ENCODE measurements at places on chromosomes 12 and 14. TPM values are rescaled to one million over a fixed set of nuclear protein-coding genes. Genes with fewer than 3 reads are reported as not detected.

DNA sequence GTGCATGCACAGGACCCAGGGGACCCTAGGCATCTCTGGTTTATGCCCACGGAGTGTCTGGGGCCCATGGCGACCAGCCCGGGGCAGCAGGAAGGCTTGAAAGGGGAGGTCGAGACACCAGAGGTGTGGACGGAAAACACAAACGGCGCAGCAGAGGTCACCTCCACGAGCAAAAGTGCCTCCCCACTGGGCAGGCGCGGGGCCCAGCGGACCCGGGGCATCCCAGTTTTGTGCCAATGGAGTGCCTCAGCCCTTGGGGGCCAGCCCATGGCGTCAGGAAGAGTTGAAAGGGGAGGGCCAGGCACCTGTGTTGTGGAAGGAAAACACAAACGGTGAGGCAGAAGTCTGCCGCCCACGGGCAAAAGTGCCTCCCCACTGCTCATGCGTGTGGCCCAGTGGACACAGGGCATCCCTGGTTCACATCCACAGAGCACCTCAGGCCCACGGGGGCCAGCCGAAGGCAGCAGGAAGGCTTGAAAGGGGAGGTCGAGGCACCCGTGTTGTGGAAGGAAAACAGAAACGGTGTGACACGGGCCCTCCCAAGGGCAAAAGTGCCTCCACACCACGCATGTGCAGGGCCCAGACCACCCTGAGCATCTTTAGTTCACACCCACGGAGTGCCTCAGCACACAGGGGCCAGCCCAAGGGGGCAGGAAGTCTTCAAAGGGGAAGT, 378.8 kb downstream of the ALG10 start:
- peak; percentile 82 for DNase-seq

SPTB gene
- 0.67 TPM for total RNA-seq

DNA sequence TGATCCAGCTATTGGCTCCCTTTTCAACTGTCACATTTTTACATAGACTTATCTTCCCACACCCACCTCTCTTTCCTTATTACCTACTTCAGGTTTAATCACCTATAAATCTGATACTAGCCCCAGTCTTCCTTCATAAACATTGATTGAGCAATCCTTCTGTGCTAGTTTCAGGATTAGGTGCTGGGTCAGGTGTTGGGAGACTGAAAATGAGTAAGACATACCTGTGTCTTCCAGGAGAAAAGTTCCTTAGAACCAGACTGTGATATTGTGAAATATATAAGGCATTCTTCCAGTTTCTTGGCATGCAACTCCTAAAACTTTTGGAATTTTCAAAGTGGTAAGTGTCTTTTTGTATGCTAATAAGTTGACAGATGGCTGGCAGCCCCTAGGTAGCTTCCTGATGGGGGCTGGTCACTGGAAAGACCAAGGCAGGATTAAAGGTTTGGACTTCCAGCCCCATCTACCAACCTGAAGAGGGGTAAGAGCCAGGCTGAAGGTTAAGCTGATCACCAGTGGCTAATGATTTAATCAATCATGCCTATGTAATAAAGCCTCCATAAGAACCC, 4.6 kb downstream of the ANO6 start:
- no peak for DNase-seq

DNA sequence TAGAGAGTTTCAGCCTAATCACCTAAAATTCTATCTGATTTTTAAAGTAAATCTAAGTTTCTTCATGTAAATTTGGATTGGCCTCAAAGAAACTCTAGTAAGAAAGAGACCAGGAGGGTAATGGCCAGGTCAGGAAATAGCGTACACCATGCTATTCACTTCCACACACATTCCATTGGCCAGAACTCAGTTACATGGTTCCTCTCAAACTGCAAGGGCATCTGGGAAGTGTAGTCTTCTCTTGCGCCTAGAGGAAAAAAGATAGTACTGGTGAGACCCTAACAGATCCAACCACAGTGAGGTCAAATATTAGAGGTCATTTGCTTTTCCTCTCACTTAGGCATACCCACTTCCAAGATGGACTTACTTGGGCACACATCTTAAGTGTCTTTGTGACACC, 39.1 kb downstream of the MBIP start:
- no peak for DNase-seq

Data from mesenteric fat pad (tissue), 1 donor.